ENCODE measurements at places on chromosomes 4 and X.
A peak's percentile ranks its signal among the peaks of the same experiment; 100 is the strongest.

DNA sequence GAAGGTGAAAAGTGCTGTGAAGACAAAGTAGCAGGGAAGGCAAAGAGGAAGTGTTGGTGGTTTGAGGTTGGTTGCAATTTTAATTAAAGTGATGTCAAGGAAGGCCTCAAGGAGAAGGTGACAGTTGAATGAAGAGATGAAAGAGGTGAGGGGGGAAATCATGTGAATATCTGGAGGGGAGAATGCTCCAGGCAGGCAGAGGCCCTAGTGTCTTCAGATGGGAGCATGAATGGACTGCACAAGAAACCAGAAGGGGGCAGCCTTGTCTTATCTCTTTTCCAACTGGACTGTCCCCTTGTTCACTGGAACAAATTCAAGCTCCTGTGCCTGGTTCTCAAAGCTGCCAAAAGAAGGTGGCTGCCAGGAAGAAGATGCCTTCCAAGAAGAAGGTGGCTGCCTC, 68.4 kb downstream of the MAOB start:
- DNase-seq = no peak

DNA sequence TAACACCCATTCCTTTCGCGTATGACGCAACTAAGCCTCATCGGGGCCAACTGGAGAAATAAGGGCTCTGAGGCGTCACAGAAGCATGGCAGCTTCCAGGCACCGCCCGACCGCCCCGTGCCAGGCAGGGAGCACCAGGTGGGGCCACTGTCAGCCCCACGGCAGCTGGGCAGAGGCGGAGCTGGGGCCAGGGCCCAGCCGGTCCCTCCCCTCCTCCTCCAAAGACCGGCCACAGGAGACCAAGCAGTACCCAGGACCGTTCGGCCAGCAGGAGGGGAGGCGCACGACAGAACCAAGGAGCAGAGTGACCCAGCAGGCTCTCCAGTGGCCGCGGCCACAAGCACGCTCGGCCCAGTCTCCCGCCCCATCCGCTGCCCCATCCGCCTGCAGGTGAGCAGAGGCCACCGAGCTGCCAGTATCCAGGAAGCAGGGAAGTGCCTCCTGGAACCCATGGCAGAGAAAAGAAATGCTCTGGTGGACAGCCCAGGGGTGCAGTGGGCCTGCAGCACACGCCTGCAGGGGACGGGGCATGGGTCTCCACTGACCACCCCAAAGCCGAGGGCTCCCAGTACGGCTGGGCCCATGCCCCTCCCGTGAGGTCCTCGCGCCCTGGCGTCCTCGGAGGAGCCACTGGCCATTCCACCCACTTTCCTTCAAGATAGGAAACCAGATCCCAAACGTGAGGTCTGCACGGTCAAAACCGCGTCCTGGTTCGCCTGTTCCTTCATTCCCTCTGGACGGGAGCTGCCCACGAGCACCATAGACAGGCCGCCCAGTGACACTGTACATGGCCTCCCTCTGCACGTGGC, 9.6 kb downstream of the CTBP1 start:
- no peak for DNase-seq

DNA sequence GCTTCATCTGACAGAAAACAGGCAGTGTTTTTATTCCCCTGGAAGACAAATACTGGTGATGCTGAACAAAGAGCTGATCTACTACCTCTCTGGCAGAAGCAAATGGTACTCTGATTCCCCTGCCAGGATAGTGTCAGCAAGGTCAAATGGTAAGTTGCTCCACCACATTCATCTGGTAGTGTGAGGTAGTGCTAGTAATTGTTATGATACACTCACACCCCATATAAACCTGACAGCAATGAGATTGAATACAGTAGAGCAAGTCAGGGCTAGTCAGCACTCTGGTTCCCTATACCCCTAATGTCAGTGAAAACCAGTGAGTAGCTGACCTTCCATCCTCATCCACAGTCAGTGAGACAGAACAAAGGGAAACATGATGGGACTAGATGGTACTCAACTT, 3.4 kb upstream of the SPIN4 start:
- DNase-seq = no peak

DNA sequence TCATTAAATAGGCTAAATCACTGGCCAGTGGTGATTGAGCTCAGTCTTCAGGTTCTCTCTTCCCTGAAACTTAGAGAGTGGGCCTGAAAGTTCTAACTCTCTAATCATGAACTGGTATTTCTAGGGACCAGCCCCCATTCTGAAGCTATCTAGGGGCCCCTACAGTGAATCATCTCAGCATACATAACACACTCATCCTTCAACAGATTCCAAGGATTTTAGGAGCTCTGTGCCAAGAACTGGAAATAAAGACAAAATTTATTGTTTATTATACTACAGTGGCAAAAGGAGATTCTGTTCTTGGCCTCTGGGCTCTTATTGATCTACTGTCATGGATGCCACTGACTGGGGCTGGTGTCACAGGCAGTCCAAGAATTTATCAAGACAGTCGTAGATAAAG, 263.8 kb upstream of the IGFBP7 start:
- no peak for DNase-seq

GRCh38 chrX:39883666-39884065, 214.1 kb downstream of the BCOR start:
- no peak for DNase-seq

- no peak for DNase-seq
These were observed 154.1 kb upstream of the CXCL13 start for GRCh38 chr4:77451530-77451929.

DNA sequence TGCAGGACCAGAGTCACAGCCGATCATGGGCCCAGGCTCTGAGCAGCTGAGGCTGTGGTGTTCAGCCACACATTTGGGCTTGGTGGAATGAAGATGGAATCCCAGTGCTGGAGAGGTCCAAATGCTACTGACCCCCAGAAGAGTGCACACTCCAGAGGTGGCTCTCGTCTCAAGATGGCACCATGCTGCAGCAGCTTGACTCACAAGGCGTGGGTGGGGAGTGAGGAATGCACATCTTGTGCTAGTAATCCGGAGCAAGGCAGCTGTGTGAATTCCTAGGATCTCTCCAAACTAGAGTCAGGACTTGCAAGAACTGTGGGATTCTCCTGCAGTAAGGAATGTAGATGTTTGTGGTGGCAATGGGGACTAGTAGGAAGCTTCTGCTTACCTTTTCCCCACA, 28.7 kb downstream of the RAB28 start:
- no peak for DNase-seq

GRCh38 chrX:130174045-130174704, 2.4 kb downstream of the RAB33A start:
- no peak for DNase-seq

GRCh38 chrX:120813982-120814381, 61.7 kb downstream of the CT47B1 start:
- DNase-seq = no peak

DNA sequence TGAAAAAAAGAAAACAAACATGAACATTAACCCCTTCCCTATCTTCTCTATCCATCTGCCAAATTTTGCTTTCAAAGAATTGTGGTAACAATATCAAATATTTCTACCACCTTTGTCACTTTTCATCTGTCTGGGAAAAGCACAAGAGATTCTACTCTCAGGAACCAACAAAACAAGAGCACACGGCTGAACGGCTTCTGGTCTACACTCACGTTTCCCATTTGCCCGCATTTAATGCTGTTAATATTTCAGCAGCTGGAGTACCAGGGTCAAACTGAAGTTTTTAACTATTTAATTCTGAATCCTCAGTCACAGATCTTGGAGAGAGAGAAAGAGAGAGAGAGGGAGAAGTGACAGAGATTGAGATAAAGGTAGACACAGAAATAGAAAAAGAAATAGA, 91.4 kb downstream of the UNC5C start:
- no peak for DNase-seq

GRCh38 chr4:40990899-40991265, 223.5 kb downstream of the APBB2 start:
- DNase-seq = no peak

GRCh38 chr4:186760576-186760975, 36.9 kb upstream of the FAT1 start:
- no peak for DNase-seq

- DNase-seq = no peak
These were observed 508.5 kb downstream of the MID1IP1 start for GRCh38 chrX:39309721-39310152.

DNA sequence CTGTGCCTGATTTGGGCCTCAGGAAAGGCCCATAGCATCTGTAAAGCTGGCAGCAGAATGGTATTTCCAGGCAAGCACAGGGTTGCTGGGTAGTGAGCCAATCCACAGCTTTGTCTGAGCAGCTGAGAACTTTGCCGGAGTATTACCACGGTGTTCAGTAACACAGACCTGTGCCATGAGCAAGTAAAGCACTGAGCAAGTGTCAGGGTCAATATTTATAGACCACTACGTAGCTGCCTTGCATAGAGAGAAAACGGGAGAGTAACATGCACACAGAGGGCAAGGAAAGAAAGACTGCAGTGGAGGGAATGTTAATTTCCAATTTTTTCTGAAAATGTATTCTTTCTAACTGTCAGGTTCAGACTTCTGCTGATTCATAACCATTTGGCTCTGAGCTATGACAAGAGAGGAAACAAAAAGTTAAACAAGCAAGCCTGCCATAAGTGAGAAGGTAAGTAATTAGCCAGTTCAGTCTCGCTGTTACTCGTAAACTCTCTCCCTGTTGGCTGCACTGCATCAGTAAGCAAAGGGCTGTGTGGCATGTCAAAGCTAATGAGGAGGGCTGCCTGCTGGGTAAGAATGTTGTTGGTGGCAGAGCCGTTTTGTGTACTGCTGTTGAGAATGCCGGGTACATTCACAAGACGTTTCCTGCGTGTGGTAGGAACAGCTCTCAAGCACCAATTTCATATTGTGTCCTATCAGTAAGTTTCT, 238.1 kb downstream of the BMPR1B start:
- DNase-seq = no peak

GRCh38 chr4:124427095-124427767, 285.3 kb downstream of the ANKRD50 start:
- DNase-seq = no peak

DNA sequence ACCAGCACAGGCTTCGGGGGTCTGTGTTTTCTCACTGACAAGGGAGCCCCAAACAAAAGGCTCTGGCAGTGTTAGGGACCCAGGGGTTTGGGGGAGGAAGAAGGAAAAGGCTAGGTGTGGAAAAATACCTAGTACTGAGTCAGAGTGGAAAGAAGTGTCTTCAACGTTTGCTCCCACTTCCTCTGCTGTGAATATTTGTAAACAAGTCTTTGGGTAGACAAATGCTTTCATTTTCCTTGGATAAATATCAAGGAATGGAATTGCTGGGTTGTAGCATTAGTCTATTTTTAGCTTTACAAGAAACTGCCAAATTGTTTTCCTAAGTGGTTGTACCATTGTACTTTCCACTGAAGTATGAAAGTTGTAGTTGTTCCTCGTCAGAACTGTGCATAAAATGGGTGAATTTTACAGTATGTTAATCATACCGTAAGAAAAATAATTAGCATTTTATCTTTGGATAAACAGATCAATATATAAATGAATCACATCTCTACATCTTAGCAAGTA, 17.4 kb downstream of the COL4A5 start:
- no peak for DNase-seq

- DNase-seq = no peak
These were observed 125.4 kb downstream of the ATXN3L start for GRCh38 chrX:13194291-13195103.

DNA sequence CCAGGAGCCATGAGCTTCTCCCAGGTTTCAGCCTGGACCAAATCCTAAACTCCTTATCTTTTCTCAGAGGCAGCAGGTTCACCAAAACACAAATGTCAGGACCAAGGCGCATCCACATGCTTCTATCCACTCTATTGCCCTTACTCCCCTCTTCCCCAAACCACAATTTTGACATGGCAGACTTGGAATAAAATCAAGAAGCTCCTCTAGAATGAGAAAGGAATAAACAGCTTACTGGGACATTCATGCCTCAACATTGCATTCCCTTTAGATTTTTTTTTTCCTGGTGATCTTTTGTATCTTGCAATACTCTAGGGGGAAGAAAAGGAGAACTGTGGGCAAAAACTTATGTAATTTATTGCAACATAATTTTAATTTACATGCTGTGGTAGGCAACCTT, 119.1 kb downstream of the TSPAN5 start:
- DNase-seq = no peak

GRCh38 chrX:115337491-115338144, 48.1 kb downstream of the LUZP4 start:
- no peak for DNase-seq

DNA sequence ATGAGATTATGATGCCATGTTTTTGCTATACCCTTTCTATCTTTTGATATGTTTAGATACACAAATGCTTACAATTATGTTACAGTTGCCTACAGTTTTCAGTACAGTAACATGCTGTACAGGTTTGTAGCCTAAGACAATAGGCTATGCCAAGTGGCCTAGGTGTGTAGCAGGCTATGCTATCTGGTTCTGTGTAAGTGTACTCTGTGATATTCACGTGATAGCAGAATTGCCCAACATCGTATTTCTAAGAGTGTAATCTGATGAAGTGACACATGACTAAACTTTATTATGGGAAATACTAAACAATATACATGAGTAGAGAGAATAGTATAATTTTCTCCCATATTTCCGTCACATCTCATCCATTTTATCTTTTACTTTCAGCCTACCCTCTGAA, 97.0 kb downstream of the CLDN22 start:
- no peak for DNase-seq

- no peak for DNase-seq
These were observed 72.0 kb downstream of the JAKMIP1 start for GRCh38 chr4:6128221-6128850.

GRCh38 chrX:40809210-40809609, 73.9 kb upstream of the MED14 start:
- no peak for DNase-seq

DNA sequence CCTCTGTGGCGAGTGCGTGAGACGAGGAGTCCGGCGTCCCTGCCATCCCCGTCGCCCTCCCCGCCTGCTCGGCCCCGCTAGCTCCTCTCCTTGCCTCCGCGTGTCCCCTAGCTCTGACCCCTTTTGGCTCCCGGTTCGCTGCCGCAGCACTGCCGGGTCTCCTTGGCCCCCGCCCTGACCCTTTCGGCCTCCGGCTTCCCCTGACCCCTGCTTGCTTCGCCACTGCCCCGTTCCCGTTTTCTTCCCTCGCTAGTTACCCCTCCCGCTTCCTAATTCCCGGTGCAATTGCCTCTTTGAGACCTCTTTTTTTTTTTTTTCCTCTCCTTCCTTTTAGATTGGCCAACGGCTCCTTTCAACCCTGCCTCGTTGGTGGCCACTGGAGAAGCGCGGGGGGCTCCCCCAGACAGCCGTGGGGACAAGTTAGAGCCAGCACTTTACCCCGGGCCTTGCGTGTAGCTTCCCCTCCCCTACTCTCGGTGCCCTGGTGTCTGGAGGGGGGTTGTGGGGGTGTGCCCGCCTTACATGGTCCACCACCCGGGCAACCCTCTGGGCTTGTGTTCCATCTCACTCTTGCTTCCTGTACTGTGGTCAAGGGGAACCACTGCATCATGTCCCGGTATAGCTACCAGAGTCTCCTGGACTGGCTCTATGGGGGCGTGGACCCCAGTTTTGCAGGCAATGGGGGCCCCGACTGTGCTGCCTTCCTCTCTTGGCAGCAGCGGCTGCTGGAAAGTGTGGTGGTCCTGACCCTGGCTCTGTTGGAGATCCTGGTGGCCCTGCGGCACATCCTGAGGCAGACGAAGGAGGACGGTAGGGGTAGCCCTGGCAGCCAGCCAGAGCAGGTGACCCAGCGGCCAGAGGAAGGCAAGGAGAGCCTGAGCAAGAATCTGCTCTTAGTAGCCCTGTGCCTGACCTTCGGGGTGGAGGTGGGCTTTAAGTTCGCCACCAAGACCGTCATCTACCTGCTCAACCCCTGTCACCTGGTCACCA, 548 bp downstream of the TMEM164 start:
- no peak for DNase-seq

- DNase-seq = peak; percentile 37
These were observed 317.1 kb downstream of the STK32B start for GRCh38 chr4:5368426-5368825.

GRCh38 chr4:128718768-128719167, 90.7 kb upstream of the JADE1 start:
- no peak for DNase-seq

- no peak for DNase-seq
These were observed 424.5 kb upstream of the FAM47C start for GRCh38 chrX:36583674-36584073.
